IPS DF 6.9 (cell line): ENCODE measurements at places on chromosomes 7 and 10.

GRCh38 chr10:106655636-106656035 is 508.9 kb downstream of the SORCS1 start:
- no peak overlapping the region for H3K4me3 ChIP-seq
- H3K4me1 ChIP-seq: no peaks in the 10 kb centered on the region
- DNase-seq: no peak
- no peaks in the 10 kb centered on the region for H3K27me3 ChIP-seq
- no peak overlapping the region for H3K27ac ChIP-seq

DNA sequence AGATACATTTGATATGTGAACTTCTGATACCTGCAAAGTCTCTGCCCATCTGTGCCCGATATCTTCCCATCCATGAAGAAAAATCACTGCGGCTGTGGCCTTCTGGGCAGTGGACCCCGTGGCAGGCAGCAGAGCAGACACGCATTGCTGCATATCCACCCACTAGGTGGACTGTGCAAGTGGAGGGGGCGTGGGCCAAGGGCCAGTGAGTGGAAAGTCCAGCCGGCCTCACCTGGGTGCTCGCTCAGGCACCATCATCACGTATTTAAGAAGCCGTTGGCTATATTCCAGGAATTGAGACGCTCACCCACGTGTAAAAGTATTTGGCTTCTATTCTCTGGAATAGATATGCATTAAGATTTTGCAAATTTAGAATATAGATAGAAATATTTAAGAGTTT is 30.8 kb upstream of the SLC13A1 start:
- H3K4me1 ChIP-seq: no peaks in the 10 kb centered on the region
- H3K27ac ChIP-seq: no peak overlapping the region
- H3K4me3 ChIP-seq: no peak overlapping the region
- H3K27me3 ChIP-seq: no peaks in the 10 kb centered on the region

DNA sequence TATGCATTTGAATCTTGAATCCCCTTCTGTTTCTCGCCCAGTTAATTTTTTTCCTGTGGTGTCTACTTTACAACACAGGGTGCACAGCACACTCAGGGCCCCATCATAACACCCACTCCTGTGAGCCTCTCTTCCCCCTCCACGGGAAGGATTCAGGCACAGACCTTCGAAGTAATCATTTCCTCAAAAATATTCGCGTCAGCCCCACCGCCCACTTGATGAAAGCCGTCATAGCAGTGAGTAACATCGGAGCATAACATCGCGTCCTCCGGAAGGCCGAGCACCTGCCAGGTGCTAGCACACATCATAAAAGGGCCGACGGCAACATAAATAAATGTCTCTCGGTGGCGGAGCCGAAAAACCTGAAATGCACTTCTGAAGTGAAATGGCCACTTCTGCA is 201.7 kb upstream of the ADARB2 start:
- H3K36me3 ChIP-seq: no peaks in the 10 kb centered on the region
- H3K4me1 ChIP-seq: no peaks in the 10 kb centered on the region; the same call in 1 of the 2 replicates
- H3K27me3 ChIP-seq: no peaks in the 10 kb centered on the region
- no peak overlapping the region for H3K27ac ChIP-seq
- no peak for DNase-seq
- no peak overlapping the region for H3K4me3 ChIP-seq

DNA sequence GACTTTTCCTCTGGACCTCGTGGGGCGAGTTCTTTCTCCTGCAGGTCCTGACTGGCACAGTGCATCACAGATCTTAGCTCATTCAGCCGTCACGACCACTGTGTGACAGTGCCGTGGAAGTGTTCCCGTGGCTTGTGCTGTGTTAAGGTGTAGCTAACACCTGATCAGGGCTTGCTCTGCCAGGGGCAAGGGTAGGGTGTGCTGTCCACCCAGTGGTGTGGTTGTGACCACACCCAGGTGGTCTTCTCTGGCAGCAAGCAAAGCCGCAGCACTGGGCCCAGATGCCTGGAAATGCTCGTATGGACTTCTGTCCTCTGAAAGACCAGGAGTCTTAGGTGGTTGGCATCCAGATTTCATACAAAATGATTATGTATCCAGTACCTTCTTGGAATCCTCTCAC is 86.2 kb downstream of the GLRX3 start:
- no peaks in the 10 kb centered on the region; the same call in 1 of the 2 replicates for H3K36me3 ChIP-seq
- DNase-seq: no peak
- H3K27me3 ChIP-seq: no peaks in the 10 kb centered on the region
- H3K27ac ChIP-seq: no peak overlapping the region
- H3K4me1 ChIP-seq: no peaks in the 10 kb centered on the region
- H3K4me3 ChIP-seq: no peak overlapping the region

- no peak for DNase-seq
- H3K27me3 ChIP-seq: no peaks in the 10 kb centered on the region
- H3K36me3 ChIP-seq: no peaks in the 10 kb centered on the region
These were observed 117.6 kb downstream of the TSPAN12 start for GRCh38 chr7:120740348-120740747.

DNA sequence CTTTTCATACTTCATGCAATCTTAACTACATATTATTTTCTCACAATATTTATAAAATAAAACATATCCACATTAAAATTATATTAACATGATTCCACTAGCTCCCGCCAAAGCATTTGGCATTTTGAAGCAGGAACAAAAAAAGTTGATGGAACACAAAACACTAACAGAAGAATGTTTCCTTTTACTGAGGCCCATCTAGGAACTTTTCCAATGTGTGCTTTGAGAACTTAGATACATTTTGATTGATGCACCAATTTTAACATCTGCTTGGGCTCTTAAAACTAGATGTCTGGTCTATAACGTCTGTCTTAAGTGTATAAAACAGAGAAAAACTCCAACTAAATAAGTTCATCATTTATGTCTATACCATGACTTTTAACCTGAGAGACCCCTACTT is 1214.8 kb downstream of the SORCS1 start:
- no peak for DNase-seq
- no peak overlapping the region for H3K4me3 ChIP-seq
- H3K27ac ChIP-seq: no peak overlapping the region
- H3K4me1 ChIP-seq: no peaks in the 10 kb centered on the region

GRCh38 chr7:118366363-118366762 is 141.9 kb downstream of the ANKRD7 start:
- no peak overlapping the region for H3K27ac ChIP-seq
- no peaks in the 10 kb centered on the region for H3K27me3 ChIP-seq
- H3K4me3 ChIP-seq: no peak overlapping the region
- no peaks in the 10 kb centered on the region for H3K4me1 ChIP-seq
- no peak for DNase-seq

GRCh38 chr10:20237091-20237570 is 420.9 kb downstream of the PLXDC2 start:
- no peak for DNase-seq
- no peak overlapping the region for H3K4me3 ChIP-seq
- H3K4me1 ChIP-seq: no peaks in the 10 kb centered on the region

- no peaks in the 10 kb centered on the region for H3K27me3 ChIP-seq
- peaks cover 1% of the 10 kb centered on the region; the same call in 1 of the 2 replicates for H3K4me1 ChIP-seq
- H3K36me3 ChIP-seq: no peaks in the 10 kb centered on the region
These were observed 145.1 kb downstream of the PLXDC2 start for GRCh38 chr10:19961076-19962053.
